ENCODE measurements at places on chromosomes 16 and 17. TPM values are rescaled to one million over a fixed set of nuclear protein-coding genes. Genes with fewer than 3 reads are reported as not detected.
A peak's percentile ranks its signal among the peaks of the same experiment; 100 is the strongest.

- H3K36me3 ChIP-seq, result no peaks in the 10 kb centered on the region
- H3K27ac ChIP-seq, result no peak overlapping the region
- H3K4me3 ChIP-seq, result no peak overlapping the region
- no peak for DNase-seq
- H3K4me1 ChIP-seq, result no peaks in the 10 kb centered on the region
Measured at GRCh38 chr16:84234321-84235241, 5.2 kb downstream of the KCNG4 start.

DNA sequence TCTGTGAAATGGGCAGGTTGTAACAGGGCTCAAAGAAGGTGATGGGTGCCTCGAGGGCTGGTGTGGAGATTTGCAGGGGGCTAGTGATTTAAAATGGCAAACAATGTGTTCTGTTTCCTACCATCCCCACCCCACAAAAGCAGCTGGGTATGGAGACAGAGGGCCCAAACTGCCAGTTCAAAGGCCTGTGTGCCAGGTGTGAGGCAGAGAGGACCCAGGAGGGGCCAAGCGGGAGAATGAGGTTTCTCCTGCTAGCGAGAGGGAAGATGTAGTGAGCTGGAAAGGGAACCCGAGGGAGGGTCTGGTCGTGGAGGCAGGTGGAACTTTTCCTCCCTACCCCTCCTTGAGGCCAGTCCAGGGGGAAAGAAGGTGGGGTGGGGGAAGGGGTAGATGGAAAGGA is 39.4 kb downstream of the LAT start:
- DNase-seq, result no peak
- H3K27me3 ChIP-seq, result no peaks in the 10 kb centered on the region
- no peak overlapping the region for H3K4me3 ChIP-seq
- no peak overlapping the region for H3K27ac ChIP-seq

GRCh38 chr17:17783825-17784656 is 52.7 kb downstream of the SREBF1 start:
- H3K4me3 ChIP-seq, result peak overlapping the region; percentile 72
- H3K27me3 ChIP-seq, result no peaks in the 10 kb centered on the region
- H3K36me3 ChIP-seq, result no peaks in the 10 kb centered on the region

DNA sequence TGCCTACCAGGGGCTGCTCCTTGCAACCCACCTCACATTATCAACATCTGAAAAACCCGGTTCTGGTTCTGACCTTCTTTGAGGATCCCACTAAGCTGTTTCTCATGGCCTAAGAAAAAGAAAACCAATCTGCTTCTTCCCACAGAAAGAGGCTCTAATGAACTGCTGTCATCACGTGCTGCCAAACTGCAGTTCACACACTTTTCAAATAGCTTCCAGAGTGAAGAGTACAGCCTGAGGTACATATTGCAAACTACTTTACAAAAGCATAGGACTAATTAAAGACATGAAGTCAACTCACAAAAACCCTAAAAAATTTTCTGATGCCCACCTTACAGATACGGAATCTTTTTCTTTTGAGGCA is 36.7 kb downstream of the SMG6 start:
- no peaks in the 10 kb centered on the region for H3K27me3 ChIP-seq
- peaks cover 21% of the 10 kb centered on the region for H3K4me1 ChIP-seq
- no peak overlapping the region for H3K27ac ChIP-seq
- no peak overlapping the region for H3K4me3 ChIP-seq

GRCh38 chr16:11978080-11978479 is 1.5 kb downstream of the SNX29 start:
- H3K27ac ChIP-seq, result peak overlapping the region; percentile 80
- H3K4me1 ChIP-seq, result peaks cover 12% of the 10 kb centered on the region
- DNase-seq, result no peak
- no peaks in the 10 kb centered on the region for H3K36me3 ChIP-seq
- H3K4me3 ChIP-seq, result peak overlapping the region; percentile 80
- H3K27me3 ChIP-seq, result no peaks in the 10 kb centered on the region

- no peak for DNase-seq
- no peak overlapping the region for H3K27ac ChIP-seq
- no peaks in the 10 kb centered on the region for H3K27me3 ChIP-seq
- no peaks in the 10 kb centered on the region for H3K4me1 ChIP-seq
Measured at GRCh38 chr16:83971165-83972130, 3.4 kb downstream of the NECAB2 start.

DNA sequence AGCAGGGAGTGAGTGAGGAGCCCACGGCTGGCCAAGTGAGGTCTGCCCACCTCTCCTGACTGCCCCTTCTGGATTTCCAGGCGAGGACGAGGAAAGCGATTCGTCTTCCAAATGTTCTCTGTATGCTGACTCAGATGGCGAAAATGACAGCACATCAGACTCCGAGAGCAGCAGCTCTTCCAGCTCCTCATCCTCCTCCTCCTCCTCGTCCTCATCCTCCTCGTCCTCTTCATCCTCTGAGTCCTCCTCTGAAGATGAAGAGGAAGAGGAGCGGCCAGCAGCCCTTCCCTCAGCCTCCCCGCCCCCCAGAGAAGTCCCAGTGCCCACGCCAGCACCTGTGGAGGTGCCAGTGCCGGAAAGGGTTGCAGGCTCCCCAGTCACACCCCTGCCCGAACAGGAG is 13.7 kb upstream of the HSD3B7 start:
- peaks cover 12% of the 10 kb centered on the region for H3K36me3 ChIP-seq
- no peak overlapping the region for H3K4me3 ChIP-seq
- H3K27me3 ChIP-seq, result no peaks in the 10 kb centered on the region
- no peaks in the 10 kb centered on the region for H3K4me1 ChIP-seq
- no peak for DNase-seq

DNA sequence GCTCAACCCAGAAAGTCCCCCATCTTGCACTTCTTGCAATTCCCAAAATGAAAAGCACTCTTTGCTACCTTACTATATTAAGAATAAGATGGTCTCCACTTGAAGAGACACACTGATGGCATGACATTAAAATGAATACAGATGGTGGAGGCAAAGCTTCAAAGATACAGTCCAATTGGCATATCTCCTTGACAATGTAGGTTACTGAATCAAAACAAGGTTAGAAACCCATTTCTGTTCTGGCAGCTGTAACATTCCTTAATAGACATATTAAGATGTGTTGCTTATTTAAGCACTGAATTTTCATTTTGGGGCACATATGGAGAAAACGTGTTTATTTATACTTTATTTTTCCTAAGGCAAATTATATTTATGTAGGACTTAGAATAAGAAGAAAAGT is 1262.8 kb upstream of the CDH8 start:
- no peak overlapping the region for H3K27ac ChIP-seq
- H3K4me1 ChIP-seq, result no peaks in the 10 kb centered on the region
- H3K4me3 ChIP-seq, result no peak overlapping the region
- H3K36me3 ChIP-seq, result no peaks in the 10 kb centered on the region

DNA sequence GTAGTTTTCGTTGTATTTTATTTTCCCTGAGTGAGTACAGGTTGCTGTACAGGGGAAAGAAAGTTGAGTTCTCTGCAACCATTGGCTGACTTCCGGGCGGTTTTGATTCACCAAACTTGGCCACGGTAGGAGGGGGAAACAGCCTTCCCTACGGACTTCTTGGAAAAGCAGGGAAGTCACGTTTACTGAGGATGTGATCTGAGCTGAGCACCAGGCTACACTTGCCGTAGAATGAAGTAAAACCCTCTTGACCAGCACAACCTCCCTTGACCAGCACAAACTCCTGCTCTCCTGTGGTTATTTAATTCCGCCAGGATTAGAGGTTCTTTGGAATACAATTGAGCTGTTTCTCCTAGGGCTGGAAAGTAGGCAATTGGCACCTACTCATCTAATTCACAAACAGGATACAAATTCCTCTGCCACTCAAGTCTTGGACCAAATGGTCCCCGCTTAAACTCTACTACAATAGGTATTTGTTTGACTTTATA is 242.0 kb upstream of the RBFOX1 start:
- H3K36me3 ChIP-seq, result no peaks in the 10 kb centered on the region
- no peaks in the 10 kb centered on the region for H3K4me1 ChIP-seq
- H3K27ac ChIP-seq, result no peak overlapping the region
- no peak for DNase-seq

DNA sequence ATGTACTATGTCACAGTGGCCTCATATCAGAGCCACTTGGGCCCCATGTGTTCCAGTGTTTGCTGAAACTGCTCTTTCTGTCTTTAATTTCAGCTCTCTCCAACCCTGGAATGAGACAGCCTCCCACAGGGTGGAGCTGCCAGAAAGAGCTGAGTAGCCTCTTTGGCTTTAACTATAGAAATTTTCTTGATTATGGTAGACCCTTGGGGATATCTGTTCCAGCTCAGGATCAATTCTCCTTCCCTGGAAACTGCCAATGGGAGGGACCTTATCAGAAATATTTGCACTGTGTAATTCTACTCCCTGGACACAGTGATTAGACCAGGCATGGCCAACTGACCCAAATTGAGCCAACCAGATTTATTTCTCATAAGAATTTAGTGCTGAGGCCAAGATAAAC is 39.0 kb upstream of the KDM8 start:
- H3K27me3 ChIP-seq, result peaks cover 9% of the 10 kb centered on the region
- no peaks in the 10 kb centered on the region for H3K36me3 ChIP-seq
- H3K4me1 ChIP-seq, result no peaks in the 10 kb centered on the region
- no peak overlapping the region for H3K4me3 ChIP-seq
- no peak for DNase-seq

- no peaks in the 10 kb centered on the region for H3K36me3 ChIP-seq
- no peaks in the 10 kb centered on the region for H3K4me1 ChIP-seq
- H3K27ac ChIP-seq, result no peak overlapping the region
- H3K27me3 ChIP-seq, result no peaks in the 10 kb centered on the region
Measured at GRCh38 chr17:73729101-73729500, 84.9 kb upstream of the SDK2 start.

GRCh38 chr16:66658143-66658859 is 38.2 kb downstream of the CMTM4 start:
- no peaks in the 10 kb centered on the region for H3K27me3 ChIP-seq
- H3K4me3 ChIP-seq, result no peak overlapping the region
- H3K27ac ChIP-seq, result no peak overlapping the region
- DNase-seq, result no peak

- no peak overlapping the region for H3K4me3 ChIP-seq
- H3K27me3 ChIP-seq, result no peaks in the 10 kb centered on the region
- H3K36me3 ChIP-seq, result no peaks in the 10 kb centered on the region
- H3K27ac ChIP-seq, result peak overlapping the region; percentile 56
- peaks cover 23% of the 10 kb centered on the region for H3K4me1 ChIP-seq
Measured at GRCh38 chr16:49639739-49640431, 216.0 kb downstream of the ZNF423 start.

Gene EFNB3
- not detected for total RNA-seq

Gene ZDHHC1
- 6.9 TPM for total RNA-seq

Gene C16orf95
- 5.4 TPM for total RNA-seq

Gene PABPN1L
- total RNA-seq, result not detected

All from psoas muscle (tissue), 8 donors.